ENCODE measurements at places on chromosomes 13 and 19. TPM values are rescaled to one million over a fixed set of nuclear protein-coding genes. Genes with fewer than 3 reads are reported as not detected.

DNA sequence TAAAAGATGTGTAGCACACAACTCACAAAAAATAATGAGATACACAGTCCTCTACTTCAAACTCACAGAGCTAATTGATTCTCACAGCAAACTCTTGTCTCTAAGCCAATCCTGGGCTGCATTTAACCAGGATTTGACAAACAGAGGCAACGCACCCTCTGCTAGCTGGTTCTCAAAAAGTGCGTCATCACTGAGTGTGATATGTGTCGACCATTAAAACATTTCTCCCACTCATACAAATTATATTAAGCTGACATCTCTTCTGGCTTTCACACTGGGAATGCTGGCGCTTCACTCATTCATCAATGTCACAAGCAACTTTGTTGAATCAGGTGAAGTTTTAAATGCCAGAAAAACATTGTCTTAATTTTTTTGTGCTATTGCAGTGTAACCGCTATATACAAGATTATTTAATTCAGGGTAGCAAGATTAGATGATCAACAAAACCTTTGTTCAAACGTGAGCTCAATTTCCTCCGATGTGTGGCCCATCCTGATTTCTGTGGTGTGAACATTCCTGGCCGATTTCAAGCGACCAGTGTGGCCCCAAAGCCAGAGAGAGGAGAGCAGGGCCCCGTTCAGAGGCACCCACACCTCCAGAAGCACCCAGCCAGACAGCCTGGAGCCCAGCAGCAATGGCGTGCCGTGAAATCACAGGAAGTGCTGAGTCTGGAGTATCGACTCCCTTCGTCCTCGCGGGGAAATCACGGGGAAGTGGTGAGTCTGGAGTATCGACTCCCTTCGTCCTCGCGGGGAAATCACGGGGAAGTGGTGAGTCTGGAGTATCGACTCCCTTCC lies 49.4 kb downstream of the RASA3 start:
- DNase-seq, result no peak

DNA sequence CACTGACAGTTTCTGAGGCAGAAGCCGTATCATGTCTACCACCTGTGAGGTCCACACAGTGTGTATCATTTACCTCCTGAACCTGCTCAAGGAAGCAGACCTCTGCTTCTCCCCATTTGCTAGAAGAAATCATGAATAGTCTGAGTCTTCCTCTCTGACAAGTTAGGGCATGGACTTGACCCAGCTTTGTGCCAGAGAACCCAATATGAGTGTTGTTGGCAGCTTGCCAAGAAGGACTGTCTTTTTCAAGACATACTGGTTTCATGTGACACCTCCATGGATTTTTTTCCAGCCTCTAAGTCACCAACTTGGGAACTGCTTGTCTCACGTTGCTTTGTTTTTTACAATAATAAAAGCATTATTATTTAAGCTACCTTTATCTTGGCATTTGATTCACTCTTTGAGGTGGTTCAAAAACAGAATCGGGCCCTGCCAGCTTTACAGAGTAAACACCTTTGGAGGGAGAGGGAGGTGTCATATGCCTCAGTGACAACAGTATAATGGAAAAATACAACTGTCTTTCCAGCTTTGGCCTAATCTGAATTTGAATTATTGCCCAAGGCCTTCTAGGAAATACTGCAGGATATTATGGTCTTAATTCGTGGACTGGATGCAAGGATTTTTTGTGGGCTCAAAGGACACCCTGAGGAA lies 9.6 kb downstream of the ZNF211 start:
- no peak for DNase-seq

DNA sequence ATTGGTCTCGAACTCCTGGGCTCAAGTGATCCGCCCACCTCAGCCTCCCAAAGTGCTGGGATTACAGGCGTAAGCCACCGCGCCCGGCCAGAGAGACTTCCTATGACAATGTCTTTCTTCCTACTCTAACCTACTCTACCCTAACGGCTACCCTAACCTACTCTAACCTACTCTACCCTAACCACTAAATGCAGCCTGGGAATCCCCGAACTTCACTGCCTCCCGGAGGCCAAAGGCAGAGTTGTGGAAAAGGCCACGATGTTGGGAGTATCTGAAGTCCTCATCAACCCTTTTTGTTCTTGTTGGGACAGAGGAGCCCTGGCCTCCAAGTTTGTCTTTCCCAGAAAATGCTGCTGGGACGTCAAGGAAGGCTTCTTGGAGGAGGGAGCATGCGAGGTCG lies 967 bp upstream of the NR2C2AP start:
- no peak for DNase-seq

- DNase-seq, result no peak
These were observed 28.8 kb downstream of the EPN1 start for GRCh38 chr19:55703790-55704215.

Gene ATP4B
- not detected for total RNA-seq

- no peak for DNase-seq
These were observed 1567.4 kb downstream of the EFNB2 start for GRCh38 chr13:104967836-104968630.

DNA sequence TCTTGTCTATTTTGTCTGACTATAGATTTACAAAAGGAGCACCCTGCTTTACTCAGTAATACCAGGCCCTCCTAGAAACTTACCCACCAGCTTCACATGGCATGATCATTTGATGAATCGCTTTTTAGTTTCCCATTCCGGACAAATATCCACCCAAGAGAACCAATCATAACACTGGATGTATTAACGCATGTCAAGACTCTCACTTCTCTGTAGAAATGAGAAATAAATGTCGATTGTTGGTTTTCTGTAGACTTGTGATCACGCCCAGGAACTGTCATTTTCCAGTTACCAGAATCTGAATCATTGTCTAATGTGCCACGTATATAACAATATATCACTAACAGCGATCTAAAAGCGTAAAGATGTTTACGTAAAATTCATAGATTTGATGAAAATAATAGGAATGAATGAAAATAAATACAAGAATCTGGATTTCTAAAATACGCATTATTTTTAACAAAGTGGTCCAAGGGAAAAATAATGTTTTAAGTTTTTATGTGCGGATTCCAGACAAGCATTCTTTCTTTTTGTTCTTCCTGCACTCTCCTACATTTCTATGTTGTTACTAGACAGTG lies 14.0 kb downstream of the CDX2 start:
- no peak for DNase-seq

GRCh38 chr13:106115081-106115480 lies 420.4 kb downstream of the EFNB2 start:
- DNase-seq, result no peak

DNA sequence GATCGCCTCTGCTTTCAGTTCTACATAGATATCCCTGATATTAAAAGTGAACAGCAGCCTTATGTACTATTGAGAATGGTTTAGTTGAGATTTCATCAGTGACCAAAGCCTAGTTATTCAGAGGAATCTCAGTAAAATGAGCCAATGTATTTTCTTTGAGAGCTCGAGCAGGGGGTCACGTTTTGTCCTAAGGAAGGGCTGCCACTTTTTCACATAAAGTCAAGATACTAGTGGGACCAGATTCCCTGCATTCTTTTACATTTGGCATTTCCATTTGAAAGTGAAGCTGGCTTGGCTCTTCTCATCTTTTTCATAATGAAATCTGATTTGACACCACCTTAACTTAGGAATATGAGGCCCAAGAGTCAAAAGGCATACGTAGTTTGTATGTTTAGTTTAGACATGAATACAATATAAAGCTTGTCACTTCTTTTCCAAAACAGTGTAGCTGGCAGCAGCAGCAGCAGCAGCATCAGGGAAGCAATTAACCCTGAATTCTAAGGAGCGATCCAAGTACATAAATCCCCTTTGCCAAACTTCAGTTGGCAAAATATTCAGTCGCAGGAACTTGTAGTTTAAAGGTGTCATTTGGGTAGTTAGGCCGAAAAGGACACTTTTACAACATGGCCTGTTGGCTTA lies 1752.2 kb upstream of the PCDH20 start:
- DNase-seq, result no peak

DNA sequence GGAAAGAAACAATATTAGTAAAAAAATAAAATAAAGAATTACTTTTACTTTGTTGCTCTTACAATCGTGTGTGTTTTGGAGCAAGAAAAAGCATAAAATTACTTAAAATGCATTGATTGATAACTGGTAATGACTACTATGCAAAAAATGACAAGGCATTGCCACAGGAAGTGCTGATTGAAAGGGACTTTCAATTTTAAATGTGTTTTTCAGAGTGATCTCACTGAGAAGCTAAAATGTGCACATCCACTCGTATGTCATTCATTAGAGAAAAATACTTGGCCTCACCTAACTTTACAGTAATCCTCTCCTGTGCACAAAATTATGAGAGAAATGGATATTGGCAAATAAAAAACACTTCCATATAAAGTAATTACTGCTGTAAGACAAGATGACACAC lies 934.9 kb downstream of the SLITRK6 start:
- no peak for DNase-seq

GRCh38 chr13:112770504-112770903 lies 80.7 kb downstream of the ATP11A start:
- DNase-seq, result no peak

DNA sequence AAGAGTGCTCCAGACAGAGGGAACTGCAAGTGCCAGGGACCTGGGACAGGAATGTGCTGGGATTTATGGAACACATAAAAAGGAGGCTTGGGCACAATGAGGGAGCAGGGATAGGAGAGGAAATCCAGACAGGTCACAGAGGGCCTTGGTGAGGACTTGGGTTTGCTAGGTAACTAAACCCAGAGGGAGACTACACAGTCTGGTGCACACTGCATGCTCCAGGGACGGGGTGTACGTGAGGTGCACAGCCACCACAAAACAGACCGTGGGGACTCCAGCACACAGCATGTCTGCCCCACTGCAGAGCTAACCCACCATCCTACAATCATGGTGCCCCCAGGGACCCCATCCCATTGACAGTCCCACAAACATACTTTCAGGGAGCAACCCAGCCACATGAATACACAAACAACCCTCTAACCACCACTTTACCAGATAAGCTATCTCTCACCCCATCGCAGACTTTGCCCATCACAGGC lies 5.5 kb upstream of the ZFP36 start:
- DNase-seq, result no peak

GRCh38 chr13:98677398-98677797 lies 75.1 kb downstream of the SLC15A1 start:
- no peak for DNase-seq

GRCh38 chr13:80037505-80037888 lies 303.4 kb downstream of the SPRY2 start:
- DNase-seq, result peak; percentile 94

DNA sequence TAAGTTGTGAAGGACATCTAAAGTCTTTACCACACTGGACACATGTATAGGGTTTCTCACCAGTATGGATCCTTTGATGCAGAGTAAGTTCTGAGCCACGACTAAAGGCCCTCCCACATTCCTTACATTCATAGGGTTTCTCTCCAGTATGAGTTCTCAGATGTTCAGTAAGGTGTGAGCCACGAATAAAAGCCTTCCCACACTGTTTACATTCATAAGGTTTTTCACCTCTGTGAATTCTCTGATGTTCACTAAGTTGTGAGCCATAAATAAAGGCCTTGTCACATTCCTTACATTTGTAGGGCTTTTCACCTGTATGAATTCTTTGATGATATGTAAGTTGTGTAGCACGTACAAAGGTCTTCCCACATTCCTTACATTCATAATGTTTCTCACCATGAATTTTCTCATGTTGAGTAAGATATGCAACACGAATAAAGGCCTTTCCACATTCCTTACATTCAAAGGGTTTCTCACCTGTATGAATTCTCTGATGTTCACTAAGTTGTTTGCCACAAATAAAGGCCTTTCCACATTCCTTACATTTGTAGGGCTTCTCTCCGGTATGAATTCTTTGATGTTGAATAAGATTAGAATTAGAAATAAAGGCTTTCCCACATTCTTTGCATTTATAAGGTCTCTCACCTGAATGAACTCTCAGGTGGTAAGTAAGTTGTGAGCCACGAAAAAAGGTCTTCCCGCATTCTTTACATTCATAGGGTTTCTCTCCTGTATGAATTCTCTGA lies 29.8 kb downstream of the ZNF571 start:
- DNase-seq, result no peak

Gene PSG11
- not detected for total RNA-seq

GRCh38 chr19:18846862-18847548 lies 15.2 kb downstream of the UPF1 start:
- DNase-seq, result peak; percentile 72

Gene AMER2
- not detected for total RNA-seq

DNA sequence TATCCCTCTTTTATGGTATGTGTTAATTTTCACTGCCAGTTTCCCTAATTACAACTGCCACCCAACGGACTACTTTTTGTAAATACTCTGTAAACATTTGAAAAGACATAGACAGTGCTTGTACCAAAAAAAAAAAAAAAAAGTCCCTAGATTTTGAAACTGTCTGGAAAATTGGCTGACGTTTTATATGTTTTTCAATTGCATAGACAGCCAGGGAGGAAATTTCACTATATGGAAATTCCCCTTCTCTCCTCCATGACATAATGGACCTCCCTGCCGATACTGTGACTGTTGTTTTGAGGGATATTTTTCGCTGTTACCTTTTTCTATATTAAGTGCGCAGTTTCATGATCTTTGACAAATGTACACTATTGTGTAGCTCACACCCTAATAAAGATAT lies 43.4 kb downstream of the C13orf42 start:
- no peak for DNase-seq

Gene BRME1
- total RNA-seq, result not detected

Gene BAX
- total RNA-seq, result 75.1 TPM

DNA sequence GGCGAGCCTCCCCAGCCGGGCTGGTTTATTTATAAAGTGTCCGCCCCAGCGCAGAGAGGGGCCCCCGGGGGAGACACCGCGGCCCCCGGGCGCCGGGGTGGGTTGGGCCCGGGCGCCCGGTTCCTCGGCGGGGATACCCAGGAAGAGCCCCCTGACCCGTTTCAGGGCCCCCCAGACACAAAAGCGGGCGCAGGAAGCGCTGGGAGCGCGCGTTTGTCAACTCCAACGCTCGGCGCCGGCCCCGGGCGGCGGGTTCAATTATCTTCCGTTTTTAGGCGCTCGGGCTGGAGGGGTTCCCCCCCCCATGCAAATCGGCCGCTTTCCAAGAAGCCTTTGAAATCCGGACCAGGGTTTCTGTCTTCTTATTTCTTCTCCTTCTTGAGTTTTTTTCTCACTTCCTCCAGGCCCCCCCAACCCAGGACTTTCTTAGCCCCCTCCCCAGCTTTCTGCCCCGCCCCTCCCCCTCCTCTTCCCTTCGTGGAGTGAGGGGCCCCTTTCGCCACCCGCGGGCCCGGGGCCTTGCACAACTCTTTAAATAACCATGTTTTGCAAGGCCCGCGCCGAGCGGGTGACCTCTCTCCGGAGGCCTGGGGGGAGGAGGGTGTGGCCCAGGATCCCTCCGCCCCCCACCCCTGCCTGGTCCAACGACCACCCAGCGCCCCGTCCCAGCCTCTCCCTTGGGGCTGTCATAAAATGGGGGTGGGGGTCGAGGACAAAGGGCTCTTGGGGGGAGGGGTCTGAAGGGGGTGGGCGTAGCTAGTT lies 935 bp downstream of the ARID3A start:
- peak; percentile 50 for DNase-seq

DNA sequence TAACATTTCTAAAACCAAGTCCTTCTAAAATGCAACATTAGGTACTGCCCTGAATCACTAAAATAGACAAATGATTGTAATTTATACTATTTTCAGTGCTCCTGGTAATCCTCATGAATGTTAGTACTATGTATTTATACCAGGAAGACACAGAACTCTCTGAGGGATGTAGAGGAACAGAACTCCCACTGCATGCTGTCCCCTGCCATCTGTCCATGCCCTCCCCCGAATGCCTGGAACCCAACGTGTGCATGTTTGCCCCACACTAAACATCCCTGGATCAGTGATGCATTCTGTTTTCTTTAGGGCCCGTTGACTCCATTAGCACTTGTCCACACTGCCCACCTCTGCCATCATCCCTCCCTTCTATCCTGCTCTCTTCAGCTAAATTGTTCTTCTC lies 26.5 kb downstream of the ENOX1 start:
- no peak for DNase-seq

Gene IL17D
- total RNA-seq, result 4.3 TPM

GRCh38 chr13:48797127-48797526 lies 143.4 kb downstream of the CYSLTR2 start:
- DNase-seq, result no peak

All from SJSA1 (cell line).